Activated T-cell treated with anti-CD3 and anti-CD28 coated beads for 1 hour (primary cell): ENCODE measurements at places on chromosomes 5 and 9.

GRCh38 chr9:127185931-127186781 lies 63.7 kb upstream of the ANGPTL2 start:
- DNase-seq = no peak

DNA sequence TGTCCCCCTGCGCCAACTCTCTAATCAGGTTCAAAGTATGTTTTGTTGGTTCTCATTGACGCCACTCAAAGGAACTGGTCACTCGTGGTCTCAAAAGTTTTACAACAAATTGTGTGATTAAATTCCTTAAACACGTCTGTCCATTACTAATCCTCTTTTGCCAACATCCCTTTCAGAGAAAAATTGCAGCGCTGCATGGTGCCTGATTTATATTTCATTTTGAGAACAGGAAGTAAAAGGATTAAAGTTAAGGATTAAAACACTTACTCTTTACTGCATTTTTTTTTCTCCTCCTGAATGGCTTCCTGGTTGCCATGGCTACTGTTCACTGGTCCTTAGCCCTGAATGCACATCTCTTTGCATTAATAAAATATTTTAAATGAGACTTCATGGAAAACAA lies 383.5 kb downstream of the GLIS3 start:
- no peak for DNase-seq

GRCh38 chr5:95842854-95843544 lies 20.5 kb upstream of the GLRX start:
- DNase-seq = peak; percentile 49

GRCh38 chr5:61744690-61745619 lies 412.9 kb downstream of the ZSWIM6 start:
- DNase-seq = no peak

- DNase-seq = no peak
These were observed at the start of gene PLAC8L1 for GRCh38 chr5:146105477-146105876. Gene PLAC8L1 (minus strand): TSS chr5:146105577. CDS start chr5:146104311, 1,266 bp downstream.

- DNase-seq = no peak
These were observed 12.3 kb downstream of the RXRA start for GRCh38 chr9:134338394-134339182.

- DNase-seq = no peak
These were observed 272.6 kb downstream of the ATPSCKMT start for GRCh38 chr5:9977070-9977469.

DNA sequence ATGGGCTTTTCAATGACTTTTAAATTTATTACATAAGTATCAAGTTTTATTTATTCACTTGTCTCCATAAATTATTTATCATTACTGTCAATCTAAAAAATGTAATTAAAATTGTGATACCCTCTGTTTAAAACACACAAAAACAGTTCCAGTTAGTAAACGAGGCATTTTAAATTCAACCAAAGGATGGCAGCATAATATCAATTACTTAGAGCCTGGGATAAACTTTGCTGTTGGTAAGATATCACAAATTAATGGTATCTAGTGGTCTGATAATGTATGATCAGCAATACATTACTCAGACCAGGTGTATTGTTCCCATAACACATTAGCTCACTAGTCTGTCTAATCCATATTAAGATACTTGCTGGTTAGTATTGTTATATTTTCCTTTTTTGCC lies 9.6 kb upstream of the IFNE start:
- DNase-seq = no peak

GRCh38 chr9:77847059-77847499 lies 184.5 kb downstream of the GNAQ start:
- DNase-seq = no peak

- no peak for DNase-seq
These were observed 561.4 kb downstream of the CAAP1 start for GRCh38 chr9:26331223-26331622.

DNA sequence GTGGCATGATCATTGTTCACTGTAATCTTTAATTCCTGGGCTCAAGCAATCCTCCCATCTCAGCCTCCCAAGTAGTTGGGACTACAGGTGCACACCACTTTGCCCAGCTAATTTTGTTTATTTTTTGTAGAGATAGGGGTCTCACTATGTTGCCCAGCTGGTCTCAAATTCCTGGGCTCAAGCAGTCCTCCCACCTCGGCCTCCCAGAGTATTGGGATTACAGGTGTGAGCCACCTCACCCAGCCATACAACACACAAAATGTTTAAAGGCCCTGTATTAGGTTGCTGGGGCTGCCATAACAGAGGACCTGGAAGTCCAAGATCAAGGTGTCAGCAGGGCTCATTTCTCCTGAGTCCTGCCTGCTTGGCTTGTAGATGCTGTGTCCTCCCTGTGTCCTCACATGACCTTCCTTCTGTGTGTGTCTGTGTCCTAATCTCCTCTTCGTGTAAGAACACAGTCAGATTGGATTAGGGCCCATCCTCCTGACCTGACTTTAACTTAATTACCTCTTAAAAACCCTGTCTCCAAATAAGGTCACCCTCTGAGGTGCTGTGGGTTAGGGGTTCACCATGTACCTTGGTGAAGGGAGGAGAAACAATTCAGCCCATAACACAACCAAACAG lies 5.4 kb downstream of the UBE2QL1 start:
- no peak for DNase-seq

DNA sequence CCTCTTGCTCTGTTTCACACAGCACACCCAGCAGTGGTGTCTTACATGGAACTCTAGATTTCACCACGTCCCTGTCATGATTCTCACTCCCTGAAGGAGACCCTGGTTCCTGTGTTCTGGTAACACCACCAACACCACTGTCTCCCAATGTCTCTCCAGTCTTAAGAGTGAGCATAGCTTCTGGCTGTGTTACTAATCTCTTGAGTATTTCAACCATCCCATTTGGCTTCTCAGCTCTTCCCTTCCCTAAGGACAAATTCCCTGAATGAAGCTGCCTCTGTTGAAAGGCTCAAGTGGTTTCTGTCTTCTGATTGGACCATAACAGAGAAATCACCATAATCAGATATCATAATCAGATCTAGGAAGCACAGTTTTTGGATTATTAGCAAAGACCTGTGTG lies 311.8 kb downstream of the DNAH5 start:
- DNase-seq = no peak

GRCh38 chr5:109953761-109954160 lies 264.0 kb downstream of the MAN2A1 start:
- no peak for DNase-seq

- no peak for DNase-seq
These were observed 639 bp downstream of the INVS start for GRCh38 chr9:100099722-100100042.

DNA sequence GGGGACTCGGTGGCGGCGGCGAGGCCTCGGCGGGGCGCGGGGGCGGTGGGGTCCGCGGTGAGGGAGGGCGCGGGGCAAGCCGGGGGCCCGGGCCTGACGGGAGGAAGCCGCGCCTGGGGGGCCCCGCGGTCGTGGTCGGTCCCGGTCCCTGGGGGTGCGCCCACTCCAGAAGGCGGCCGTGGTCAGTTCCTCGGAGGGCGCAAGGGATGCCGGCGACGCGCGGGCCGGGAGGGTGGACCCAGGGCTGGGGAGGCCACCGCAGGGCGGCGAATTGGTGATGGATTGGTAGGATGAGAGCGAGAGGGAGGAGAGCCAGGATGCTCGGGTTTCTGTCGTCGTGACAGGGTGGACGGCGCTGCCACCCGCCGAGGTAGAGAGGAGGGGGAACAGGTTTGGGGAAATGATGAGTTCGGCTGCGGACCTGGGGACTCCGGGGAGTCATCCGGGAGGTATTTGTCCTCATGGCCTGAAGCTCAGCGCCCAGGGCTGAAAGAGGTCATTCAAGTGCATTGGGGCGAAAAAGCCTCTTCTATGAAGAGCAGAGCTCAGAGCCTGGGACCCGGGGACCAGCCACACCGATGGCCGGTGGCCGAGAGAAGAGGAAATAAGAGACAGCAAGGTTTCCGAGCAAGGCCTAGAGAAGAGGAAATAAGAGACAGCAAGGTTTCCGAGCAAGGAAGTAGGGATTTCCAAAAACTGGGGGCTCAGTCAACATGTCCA lies 557 bp downstream of the GNG10 start:
- DNase-seq = peak; percentile 5

GRCh38 chr9:129812385-129812784 lies 9.4 kb downstream of the TOR1B start:
- no peak for DNase-seq

GRCh38 chr9:74412236-74412979 lies 84.7 kb upstream of the RORB start:
- no peak for DNase-seq
